ENCODE measurements at places on chromosomes 3 and 15. TPM values are rescaled to one million over a fixed set of nuclear protein-coding genes. Genes with fewer than 3 reads are reported as not detected.

GPR176 gene
- 1.6 TPM for total RNA-seq

DNA sequence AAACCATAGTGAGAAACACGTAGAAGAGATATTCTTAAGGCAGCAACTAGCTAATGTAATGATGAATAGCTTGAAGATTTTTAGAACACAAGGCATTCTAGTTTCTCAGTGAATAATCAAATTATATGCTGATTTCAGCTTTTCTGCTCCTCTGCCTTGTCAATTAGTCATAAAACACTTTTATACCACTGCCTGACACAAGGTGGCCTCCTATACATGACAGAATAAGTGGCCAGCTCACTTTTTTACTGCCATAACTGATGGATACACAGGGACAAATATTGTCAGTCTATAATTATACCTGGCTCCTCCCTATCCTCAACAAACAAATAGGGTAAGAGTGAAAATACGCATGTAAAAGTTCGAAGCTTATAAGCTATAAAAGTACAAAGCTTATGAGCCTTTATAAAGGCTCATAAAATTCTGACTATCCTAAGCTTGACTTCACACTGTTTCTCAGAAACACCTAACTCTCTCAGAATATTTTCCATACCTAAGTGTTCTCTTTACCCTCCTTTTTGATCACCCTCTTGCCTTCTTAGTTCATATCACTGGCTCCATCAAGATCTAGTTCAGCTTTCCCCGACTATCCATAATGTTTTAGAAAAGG lies 81.6 kb downstream of the HERC1 start:
- ATAC-seq = peak; percentile 46

DNA sequence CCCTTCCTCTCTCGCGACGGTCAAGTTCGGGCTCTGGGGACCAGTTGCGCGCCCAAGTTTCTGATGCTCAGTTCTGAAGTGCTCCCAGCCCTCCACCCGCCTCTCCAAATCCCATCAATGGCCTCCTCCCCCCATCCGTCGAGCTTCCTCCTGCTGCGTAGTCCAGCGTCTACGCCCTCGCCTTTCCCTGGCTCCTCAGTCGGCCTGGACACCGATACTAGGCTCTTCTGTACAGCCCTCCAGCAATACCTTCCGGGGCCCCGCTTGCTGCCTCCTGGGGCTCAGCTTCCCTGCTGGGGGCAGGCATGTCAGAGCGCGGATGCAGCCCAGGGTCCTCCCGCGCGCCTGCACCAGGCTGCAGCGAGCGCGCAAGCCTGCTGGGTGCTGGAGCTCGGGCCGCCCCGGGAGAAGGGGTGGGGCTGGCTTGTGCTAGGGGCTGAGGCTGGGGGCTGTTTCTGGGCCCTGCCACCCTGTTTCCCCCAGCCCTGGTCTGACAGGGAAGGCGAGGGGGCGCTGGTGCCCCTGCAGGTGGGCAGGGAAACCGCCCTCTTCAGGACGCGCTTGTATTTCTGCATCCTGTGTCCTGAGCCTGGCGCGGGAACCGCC lies 353.3 kb upstream of the SUCLG2 start:
- ATAC-seq = no peak

- ATAC-seq = no peak
These were observed 290.1 kb upstream of the CHRNA7 start for GRCh38 chr15:31740203-31740602.

INKA1 gene
- total RNA-seq = 2.7 TPM

- ATAC-seq = peak; percentile 55
These were observed 443 bp upstream of the NR2F2 start for GRCh38 chr15:96330064-96330449.

FAM174B gene
- total RNA-seq = 15.5 TPM

MEF2A gene
- 76.4 TPM for total RNA-seq

DNA sequence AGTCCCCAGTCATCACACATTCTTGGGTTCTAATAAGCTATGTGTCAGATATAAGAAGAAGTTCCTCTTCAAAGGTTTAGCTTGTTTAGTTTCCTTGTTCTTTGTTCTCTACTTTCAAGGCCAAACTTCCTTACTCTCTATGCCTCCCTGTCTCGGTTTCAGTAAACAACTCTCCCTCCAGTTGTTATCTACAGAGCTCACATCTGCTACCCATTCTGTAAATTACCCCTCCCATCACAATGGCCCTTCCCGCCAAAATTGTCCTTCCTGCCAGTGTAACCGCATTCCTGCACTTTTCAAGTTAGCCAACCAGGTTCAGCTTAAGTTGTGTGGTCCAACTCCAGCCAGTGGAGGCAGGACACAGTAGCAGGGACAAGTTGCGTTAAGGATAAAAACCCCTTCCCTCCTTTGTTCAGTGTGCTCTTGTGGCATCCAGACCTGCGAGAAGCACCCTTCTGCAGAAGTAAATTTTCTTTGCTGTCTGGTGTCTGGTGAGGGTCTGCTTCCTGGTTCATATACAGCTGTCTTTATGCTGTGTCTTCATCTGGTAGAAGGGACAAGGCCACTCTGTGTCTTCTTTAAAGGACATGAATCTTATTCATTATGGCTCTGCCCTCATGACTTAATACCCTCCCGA lies 342.1 kb upstream of the GRM7 start:
- no peak for ATAC-seq

CLSTN2 gene
- total RNA-seq = 9.7 TPM

- ATAC-seq = no peak
These were observed 143.2 kb upstream of the LIPC start for GRCh38 chr15:58288592-58288991.

RASGRP1 gene
- 0.79 TPM for total RNA-seq

- no peak for ATAC-seq
These were observed 11.8 kb upstream of the CDV3 start for GRCh38 chr3:133561679-133562078.

DNA sequence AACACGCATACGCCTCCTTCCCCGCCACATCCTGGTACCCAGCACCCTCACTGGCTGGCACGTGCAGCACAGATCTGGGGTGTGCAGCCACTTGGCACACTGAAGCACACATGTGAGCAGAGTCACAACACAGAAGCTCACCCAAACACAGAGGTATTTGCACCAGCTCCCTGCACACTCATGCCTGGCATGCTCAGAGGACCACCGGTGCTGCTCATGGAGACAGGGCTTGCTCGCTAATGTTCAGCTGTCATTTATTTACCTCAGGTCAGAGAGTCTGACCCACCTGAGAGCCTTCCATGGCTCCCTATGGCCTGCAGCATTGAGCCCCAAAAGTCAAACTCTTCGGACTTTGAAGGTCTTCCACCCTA lies 70.4 kb downstream of the ADAMTS7 start:
- no peak for ATAC-seq

GRCh38 chr3:115512565-115513415 lies 110.5 kb upstream of the GAP43 start:
- peak; percentile 48 for ATAC-seq

DNA sequence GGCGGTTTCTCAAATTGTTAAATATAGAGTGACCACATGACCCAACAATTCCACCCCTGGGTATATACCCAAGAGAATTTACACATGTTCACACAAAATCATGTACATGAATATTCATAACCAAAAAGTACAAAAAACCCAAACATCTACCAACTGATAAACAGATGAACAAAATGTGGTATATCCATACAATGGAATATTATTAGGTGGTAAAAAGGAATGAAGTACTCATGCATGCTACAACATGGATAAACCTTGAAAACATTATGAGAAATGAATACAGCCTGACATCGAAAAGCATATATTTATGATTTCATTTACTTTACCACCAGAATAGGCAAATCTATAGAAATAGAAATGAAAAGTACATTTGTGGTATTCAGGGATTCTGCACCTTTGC lies 7.4 kb downstream of the PLCB2 start:
- ATAC-seq = no peak

ANKUB1 gene
- total RNA-seq = not detected

- ATAC-seq = peak; percentile 70
These were observed 72.9 kb downstream of the CLASP2 start for GRCh38 chr3:33645060-33645647.

CSK gene
- 15.6 TPM for total RNA-seq

DNA sequence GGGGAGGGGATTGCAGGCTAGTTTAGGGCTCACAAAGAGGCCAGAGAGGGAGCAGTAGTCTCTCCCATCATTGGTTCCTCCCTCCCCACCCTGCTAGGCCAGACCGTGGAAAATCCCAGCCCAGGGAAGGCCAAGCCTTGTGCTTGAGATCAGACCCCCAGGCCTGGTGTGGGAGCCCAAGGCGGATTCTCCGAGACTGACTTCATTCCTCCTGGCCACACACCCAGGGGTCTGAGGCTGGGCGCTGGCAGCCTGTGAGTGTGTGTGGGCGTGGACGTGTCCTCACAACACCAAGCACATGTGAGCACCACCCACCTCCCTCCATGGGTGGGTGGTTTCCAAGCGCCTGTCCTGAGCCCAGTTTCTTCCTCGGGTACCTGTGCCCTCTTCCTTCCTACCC lies 4.1 kb downstream of the LOXL1 start:
- ATAC-seq = no peak

DNA sequence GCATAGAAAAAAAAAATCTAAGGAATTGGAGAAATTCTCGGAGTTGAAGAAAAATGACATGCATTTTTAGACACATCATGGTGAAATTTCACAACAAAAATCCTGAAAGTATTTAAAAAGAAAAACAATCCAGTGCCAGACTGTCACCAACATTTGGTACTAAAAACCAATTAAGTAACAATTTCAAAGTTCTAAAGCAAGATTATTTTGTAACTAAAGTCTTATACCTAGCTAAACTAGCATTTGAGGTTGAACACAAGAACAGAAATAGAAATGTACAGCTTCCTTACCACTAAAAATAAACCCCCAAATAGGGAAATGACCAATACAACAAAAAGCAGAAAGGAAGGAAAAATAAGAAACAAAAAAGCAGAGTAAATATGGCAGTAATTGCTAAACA lies 11.9 kb downstream of the TOMM70 start:
- no peak for ATAC-seq

- ATAC-seq = no peak
These were observed 10.9 kb downstream of the SEMA3G start for GRCh38 chr3:52433996-52434479.

MYL3 gene
- total RNA-seq = 4.8 TPM

SH2D7 gene
- not detected for total RNA-seq

DNA sequence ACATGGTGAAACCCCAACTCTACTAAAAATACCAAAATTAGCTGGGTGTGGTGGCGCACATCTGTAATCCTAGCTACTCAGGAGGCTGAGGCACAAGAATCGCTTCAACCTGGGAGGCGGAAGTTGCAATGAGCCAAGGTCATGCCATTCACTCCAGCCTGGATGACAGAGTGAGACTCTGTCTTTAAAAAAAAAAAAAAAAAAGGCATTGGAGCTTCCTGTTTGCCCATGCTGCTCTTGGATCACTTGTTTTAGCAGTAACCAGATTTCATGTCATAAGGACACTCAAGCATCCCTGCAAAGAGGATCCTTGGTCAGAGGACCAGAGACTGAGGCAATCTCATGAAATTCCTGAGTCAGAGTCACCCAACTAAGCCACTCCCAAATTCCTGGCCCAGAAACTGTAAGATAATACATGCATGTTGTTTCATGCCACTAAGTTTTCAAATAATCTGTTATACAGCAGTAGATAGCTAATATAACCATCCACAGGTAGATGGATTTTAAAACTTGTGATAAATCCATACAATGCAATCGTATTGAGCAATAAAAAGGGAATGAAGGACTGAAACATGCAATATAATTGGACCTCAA lies 82.0 kb upstream of the XXYLT1 start:
- ATAC-seq = no peak

- ATAC-seq = no peak
These were observed 221.5 kb downstream of the ULK4 start for GRCh38 chr3:41740374-41740886.

PDE8A gene
- total RNA-seq = 73.2 TPM

SPATA12 gene
- total RNA-seq = not detected

FBLN2 gene
- 131 TPM for total RNA-seq

TF gene
- total RNA-seq = 12.5 TPM

DNA sequence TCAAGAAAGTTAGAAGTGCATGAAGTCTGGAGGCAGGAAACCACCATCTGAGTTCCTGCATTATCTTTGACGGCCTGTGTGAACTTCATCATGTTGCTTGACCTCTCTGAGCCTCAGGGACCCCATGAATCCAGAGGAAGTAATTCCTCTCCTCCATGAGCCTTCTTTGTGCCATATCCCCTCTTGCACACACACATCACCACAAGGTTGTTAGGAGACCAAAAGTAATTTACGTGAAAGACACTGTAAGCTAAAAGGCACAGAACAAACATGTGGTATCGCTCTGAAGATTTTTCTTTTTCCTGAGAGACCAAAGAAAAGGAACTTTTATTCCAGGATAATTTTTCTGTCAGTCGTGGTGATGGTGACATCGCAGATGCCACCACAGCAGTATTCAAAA lies 55.9 kb upstream of the BCL6 start:
- ATAC-seq = no peak

GPR15 gene
- not detected for total RNA-seq

DUOXA2 gene
- total RNA-seq = not detected

Measured in gastroesophageal sphincter (tissue), 4 donors.